ENCODE measurements at places on chromosomes 6 and 20.

DNA sequence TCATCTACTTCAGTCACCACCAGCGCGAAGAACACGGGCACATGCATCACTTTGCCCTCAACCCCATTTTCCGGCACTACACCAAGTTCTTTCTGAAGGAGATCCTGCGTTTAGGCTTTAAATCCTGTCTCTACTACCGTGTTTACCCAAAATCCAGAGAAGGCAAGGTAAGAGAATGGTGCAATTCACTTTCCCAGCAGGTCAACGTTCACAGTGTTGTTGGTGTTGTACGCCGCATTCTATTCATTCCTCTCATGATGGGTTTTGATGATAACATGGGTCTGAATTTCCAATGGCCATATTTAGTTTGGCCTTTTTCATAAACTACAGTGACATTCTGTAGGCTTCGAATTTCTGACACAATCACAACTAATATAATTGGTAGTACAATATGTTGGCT is 144.3 kb downstream of the CFAP61 start:
- no peak for DNase-seq

- no peak for DNase-seq
Measured at GRCh38 chr6:16562498-16562897, 198.8 kb downstream of the ATXN1 start.

GRCh38 chr6:137240168-137240567 is 21.0 kb upstream of the IFNGR1 start:
- peak; percentile 39 for DNase-seq

GRCh38 chr6:109360281-109360680 is 22.0 kb downstream of the CD164 start:
- DNase-seq, result no peak

GRCh38 chr6:122872311-122872710 is 83.3 kb downstream of the SMPDL3A start:
- no peak for DNase-seq

DNA sequence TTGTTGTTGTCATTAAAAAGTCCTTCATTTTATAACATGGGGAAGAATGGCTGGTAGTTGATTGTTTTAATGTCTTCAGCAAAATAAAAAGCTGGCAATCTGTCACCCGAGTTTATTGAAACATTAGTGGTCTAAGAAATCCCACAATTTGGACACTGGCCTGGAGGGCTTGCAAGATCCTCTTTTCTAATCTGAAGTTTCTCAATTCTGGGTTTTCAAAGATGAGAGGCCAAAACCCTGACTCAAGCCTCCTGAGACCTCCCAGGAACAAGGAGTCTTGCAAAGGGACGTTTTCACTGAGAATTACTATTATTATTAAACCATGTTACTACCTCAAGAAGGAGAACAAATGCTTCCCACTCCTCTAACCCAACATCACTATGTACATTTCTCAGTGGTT is 19.5 kb downstream of the MAP1LC3A start:
- no peak for DNase-seq

DNA sequence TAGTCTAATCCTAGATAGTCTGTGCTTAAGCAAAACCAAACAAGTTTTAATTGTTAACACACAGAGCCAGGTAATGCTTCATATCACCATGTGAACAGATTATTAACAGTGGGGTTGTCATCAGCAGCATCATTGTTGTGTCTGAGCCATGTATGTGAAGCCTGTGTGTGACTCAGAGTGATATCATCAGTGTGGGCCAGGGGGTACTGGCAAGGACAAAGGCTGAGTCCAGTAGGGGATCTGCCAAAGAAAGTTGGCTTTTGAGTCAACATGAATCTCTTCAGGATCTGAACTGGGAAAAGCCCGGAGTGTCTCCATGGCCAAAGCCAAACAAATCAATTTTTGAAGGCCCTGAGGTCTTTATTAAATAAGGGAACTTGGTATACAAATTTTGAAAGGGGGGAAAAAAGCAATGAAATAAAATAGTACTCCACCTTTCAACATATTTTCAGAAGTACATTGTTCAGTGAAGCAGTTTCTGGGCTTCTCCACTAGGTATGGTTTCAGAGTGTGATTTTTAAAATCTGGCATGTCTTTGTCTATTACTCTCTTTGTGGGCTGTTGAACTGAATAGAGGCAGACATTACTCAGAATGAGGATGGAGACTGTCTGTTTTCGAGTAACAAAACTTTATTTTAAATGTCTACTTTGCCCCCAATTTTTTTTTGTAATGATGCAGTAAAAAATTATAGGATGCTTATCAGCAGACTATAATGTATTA is 444.2 kb upstream of the JAG1 start:
- DNase-seq, result no peak

GRCh38 chr20:15063081-15063480 is 725.7 kb upstream of the FLRT3 start:
- no peak for DNase-seq

DNA sequence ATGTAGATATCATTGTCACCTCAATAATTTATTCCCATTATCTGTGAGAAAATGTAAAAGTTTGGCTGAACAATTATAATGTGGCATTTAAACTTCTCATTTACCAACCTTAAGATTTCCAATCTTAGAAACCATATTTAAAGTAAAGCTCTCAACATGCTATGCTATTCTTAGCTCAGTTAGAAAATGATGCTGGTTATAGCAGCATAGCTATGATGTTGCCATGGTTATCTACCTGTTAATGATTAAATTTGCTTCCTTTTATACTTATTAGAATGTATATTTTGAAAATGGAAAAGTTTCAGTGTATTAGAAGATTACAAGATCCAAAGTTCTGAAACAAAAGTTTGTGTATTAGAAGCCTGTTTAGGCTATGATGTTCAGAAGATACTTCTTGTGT is 110.1 kb downstream of the GPR63 start:
- DNase-seq, result no peak

DNA sequence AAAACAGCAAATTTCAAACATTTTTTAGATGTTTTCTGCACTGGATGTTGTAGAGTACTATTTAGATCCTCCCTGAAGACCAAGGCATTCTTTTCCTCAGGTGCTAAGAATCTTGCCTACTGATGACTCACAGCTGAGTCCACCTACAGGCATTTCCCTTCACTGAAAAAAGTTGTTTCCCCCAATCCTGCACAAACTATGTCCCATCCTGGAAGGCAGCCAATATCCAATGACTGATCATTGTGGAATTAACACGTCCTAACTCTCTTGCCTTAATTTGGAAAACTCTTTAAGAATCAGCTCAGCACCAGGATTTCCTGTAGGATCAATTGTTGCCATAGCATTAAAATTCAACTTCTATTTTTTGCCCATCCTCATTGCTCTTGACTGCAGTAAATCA is 268.4 kb upstream of the IRAK1BP1 start:
- DNase-seq, result no peak
